ENCODE measurements at places on chromosomes 5 and 9. TPM values are rescaled to one million over a fixed set of nuclear protein-coding genes. Genes with fewer than 3 reads are reported as not detected.

- no peaks in the 10 kb centered on the region for H3K27me3 ChIP-seq
- H3K27ac ChIP-seq = no peak overlapping the region
- H3K4me1 ChIP-seq = no peaks in the 10 kb centered on the region
- no peak overlapping the region for H3K4me3 ChIP-seq
- DNase-seq = no peak
- no peaks in the 10 kb centered on the region for H3K36me3 ChIP-seq
Measured at GRCh38 chr5:113278976-113279375, 155.8 kb downstream of the TSSK1B start.

C9orf40 gene
- polyA plus RNA-seq = 23.2 TPM

GRCh38 chr5:57832875-57833274, 350.3 kb upstream of the ACTBL2 start:
- no peak for DNase-seq
- H3K4me1 ChIP-seq = no peaks in the 10 kb centered on the region
- no peak overlapping the region for H3K4me3 ChIP-seq
- no peak overlapping the region for H3K27ac ChIP-seq

DNA sequence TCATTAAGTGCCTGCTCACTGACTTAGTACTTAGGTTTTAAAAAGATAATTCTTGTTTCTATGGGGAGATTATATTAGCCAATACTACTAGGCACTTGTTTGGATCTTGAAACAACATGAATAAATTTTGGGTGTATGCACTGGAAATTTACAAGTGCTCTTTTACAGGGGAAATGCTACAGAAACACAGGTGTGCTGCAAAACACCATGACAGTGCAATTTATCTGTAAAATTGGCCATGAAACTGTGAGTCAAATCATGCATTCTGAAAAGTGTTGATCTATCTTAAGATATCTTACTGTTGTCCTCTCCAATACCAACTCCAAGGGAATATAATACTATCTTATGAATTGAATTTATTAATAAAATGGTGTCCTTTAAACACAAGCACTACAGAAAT, 12.1 kb upstream of the PCDHB1 start:
- no peaks in the 10 kb centered on the region for H3K4me1 ChIP-seq
- DNase-seq = no peak
- H3K27ac ChIP-seq = no peak overlapping the region

DNA sequence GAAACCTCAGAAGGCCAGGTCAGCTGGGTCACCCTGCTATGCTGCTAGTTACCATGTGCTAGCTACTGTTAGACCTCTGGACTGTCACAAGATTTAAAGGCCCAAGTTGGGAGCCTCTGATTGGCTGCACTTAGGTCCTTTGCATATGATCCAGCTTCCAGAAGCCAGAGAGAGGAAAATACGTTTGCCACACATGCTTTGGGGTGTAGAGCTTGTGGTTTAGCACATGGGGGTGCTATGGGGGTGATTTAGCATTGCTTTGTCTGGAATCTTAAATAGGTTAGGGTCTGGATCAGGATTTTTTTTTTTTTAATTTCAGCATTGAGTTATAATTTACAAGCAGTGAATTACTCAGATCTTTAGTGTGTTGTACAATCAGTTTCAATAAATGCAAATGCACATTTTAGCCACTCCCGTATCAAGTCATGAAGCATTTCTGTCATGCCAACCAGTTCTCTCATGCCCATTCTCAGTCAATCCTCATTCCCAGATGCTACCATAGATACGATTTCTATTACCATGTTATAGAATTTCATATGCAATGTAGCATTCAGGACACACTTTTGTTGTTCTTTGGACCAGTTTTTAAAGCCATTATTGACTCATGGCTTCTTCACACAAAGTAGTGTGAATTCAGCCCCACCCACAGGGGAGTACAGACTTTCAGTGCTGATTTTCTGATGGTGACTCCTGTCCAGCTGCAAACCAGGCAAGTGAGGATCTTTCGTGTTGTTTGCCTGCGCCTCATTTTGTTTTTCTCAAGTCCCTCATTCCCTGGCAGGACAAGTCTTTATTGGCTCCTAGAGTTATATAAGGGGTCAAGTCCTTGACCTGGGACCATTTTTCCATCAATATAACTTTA, 250.4 kb downstream of the LRRC70 start:
- no peak overlapping the region for H3K27ac ChIP-seq
- H3K27me3 ChIP-seq = no peaks in the 10 kb centered on the region
- no peak for DNase-seq
- H3K4me3 ChIP-seq = no peak overlapping the region

IL17B gene
- 4.0 TPM for polyA plus RNA-seq

DNA sequence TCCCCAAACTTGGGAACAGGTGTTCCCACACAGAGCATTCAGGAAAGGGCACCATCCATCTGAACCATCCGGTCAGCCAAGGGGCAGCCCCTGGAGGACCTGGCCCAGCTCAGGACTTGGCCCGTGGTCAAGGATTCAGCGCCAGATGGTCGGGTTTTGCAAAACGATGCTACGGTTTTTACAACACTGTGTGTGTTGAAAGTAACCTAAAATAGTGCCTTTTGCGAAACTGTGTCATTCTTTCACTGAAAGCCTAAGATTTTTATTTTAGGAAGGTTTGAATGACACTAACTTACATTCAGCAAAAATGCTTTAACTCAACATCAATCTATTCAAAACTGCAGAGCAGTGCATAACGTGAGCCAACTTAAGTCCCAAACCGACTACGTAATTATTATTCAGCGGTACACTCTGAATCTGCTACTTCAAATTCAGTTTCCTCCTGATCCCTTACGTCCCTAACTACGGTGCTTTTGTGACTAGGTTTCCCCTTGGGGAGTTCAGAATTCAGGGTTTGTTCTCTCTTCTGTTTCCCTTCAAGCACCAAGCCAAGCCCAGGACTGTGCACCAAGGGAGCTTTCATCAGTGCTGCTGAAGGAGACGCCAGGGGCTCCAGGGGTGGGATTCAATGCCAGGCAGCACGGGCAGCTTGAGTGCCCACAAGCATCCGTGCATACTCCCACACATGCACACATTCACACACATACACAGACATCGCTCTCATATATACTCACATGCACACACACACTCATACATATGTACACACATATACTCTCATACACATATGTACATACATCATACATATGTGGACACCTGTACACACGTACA, 25.8 kb downstream of the LPCAT1 start:
- H3K4me3 ChIP-seq = no peak overlapping the region
- H3K36me3 ChIP-seq = peaks cover 10% of the 10 kb centered on the region
- H3K4me1 ChIP-seq = no peaks in the 10 kb centered on the region
- H3K27me3 ChIP-seq = no peaks in the 10 kb centered on the region
- no peak for DNase-seq

GRCh38 chr5:81297531-81297930, 3.9 kb upstream of the ZCCHC9 start:
- no peak overlapping the region for H3K4me3 ChIP-seq
- H3K27me3 ChIP-seq = no peaks in the 10 kb centered on the region
- H3K36me3 ChIP-seq = no peaks in the 10 kb centered on the region
- H3K27ac ChIP-seq = no peak overlapping the region
- H3K4me1 ChIP-seq = peaks cover 12% of the 10 kb centered on the region

- peak overlapping the region; percentile 37 for H3K27ac ChIP-seq
- peaks cover 21% of the 10 kb centered on the region for H3K4me1 ChIP-seq
- no peak overlapping the region for H3K4me3 ChIP-seq
- H3K27me3 ChIP-seq = no peaks in the 10 kb centered on the region
- peaks cover 2% of the 10 kb centered on the region for H3K36me3 ChIP-seq
Measured at GRCh38 chr5:133049726-133050048, 2.1 kb upstream of the HSPA4 start.

- peaks cover under 1% of the 10 kb centered on the region for H3K4me1 ChIP-seq
- no peak overlapping the region for H3K4me3 ChIP-seq
- no peaks in the 10 kb centered on the region for H3K36me3 ChIP-seq
- no peak overlapping the region for H3K27ac ChIP-seq
- H3K27me3 ChIP-seq = peaks cover 49% of the 10 kb centered on the region
Measured at GRCh38 chr5:1673042-1673677, 126.5 kb downstream of the MRPL36 start.

- no peak overlapping the region for H3K4me3 ChIP-seq
- peaks cover 98% of the 10 kb centered on the region for H3K27me3 ChIP-seq
- H3K36me3 ChIP-seq = no peaks in the 10 kb centered on the region
- DNase-seq = no peak
Measured at GRCh38 chr9:124008694-124009530, 2.7 kb upstream of the LHX2 start.

DNA sequence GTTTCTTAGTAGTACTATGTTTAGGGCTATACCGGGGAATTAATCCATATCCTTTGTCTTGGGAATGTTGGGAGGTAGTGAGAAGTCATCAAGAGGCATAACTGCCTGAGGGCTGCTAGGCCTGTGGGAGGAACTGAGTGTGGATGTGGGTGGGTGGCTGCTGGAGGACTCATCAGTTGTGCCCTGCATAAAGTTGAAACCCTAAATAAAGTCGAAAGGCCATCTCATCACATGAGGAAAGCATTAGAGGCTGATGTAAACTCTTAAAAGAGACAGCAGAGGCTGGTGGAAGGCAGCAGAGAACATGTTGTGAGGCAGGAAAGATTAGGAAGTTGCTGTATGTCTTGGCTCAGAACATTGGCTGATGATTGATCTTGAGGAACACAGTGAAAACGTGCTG, 143.8 kb downstream of the MAST4 start:
- H3K36me3 ChIP-seq = no peaks in the 10 kb centered on the region
- no peak overlapping the region for H3K4me3 ChIP-seq
- no peaks in the 10 kb centered on the region for H3K27me3 ChIP-seq
- no peak overlapping the region for H3K27ac ChIP-seq

GRCh38 chr9:92974161-92974661, 26.9 kb downstream of the FGD3 start:
- H3K4me1 ChIP-seq = peaks cover 36% of the 10 kb centered on the region
- no peaks in the 10 kb centered on the region for H3K27me3 ChIP-seq
- H3K4me3 ChIP-seq = peak overlapping the region; percentile 5
- DNase-seq = peak; percentile 79
- peaks cover 7% of the 10 kb centered on the region for H3K36me3 ChIP-seq

GRCh38 chr5:170497311-170498038, 6.3 kb upstream of the KCNIP1 start:
- H3K27me3 ChIP-seq = peaks cover 15% of the 10 kb centered on the region
- no peak overlapping the region for H3K27ac ChIP-seq
- no peaks in the 10 kb centered on the region for H3K4me1 ChIP-seq
- no peak overlapping the region for H3K4me3 ChIP-seq
- DNase-seq = no peak

Measured in large intestine (tissue), 12 donors.